ENCODE measurements at places on chromosomes 5 and 9. TPM values are rescaled to one million over a fixed set of nuclear protein-coding genes. Genes with fewer than 3 reads are reported as not detected.

DNA sequence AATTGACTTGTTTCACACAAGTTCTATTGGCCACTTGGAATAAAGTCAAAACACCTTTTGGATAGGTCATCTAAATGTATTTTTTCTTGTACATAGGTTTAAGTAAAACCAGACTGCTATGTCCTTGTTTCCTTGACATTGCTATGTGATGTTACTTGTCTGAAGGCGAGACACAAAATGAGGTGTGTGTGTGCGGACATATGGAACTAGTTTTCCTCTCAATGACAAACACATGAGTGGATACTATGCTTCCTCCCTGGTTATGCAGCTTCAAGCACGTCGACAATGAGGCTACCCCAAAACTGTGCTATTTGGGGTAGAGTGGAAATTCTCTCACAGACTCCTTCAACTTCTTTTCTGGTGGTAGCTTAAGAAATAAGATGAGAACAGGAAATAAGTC lies 276.8 kb downstream of the GAS1 start:
- DNase-seq, result no peak

Gene IFNA21
- polyA plus RNA-seq, result not detected

GRCh38 chr9:82829818-82830217 lies 233.1 kb downstream of the RASEF start:
- DNase-seq, result no peak

DNA sequence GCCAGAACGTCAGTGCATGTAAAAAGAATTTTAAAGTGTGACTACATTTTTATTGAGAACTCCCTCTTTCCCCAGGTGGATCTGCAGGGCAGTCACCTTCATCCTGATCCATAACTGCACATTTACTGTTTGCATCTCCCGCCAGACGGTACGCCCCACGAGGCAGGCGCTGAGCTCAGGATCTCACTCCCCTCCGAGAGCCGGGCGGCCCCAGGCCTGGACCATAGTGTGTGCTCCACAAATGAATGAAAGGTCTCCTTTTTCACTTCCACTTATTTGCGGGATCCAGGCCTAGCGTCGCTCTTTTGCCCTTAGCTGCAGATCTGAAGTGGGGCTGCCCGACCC lies 378 bp downstream of the DROSHA start:
- DNase-seq, result peak; percentile 26

DNA sequence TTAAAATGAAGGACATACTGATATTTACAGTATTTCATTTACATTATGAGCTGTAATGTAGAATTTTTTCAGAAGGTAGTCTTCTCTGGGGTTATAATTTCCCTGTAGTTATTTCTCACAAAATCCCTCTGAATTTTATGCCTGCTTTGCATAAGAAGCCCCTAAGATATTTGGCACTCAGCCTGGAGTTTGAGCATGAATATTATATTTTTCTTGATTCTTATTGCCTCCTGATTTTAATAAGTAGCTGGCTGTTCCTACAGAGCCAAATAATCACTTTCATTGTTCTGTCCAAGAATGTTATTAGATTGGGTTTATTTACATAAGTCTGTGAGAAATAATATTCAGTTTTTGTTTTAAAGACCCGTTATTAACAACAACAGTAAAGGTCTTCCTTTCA lies 195.0 kb downstream of the FER start:
- no peak for DNase-seq

Gene PRKAA1
- 29.3 TPM for polyA plus RNA-seq

Gene ADAMTS13
- polyA plus RNA-seq, result 11.2 TPM

Gene ASPN
- 0.24 TPM for polyA plus RNA-seq

Gene STK32A
- 1.1 TPM for polyA plus RNA-seq

DNA sequence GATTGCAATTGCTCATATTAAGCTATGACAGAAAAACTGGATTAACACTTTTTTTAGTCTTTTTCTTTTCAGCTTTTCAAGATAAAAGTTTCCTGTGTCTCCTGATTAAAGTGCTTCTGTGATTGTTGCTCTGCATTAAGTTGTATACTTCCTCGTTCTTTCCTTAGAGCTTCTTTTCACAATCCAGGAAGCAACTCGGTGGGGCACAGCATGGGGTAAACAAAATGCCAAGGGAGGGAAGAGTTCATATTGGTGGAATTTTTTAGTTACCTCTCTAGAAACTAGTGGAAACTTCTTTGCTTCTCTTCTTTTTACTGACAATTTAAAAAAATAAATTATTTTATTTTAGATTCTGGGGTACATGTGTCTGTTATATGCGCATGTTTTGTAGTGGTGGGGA lies 37.8 kb upstream of the ARRDC3 start:
- DNase-seq, result no peak

GRCh38 chr9:116064970-116065369 lies 88.6 kb upstream of the PAPPA start:
- DNase-seq, result no peak

DNA sequence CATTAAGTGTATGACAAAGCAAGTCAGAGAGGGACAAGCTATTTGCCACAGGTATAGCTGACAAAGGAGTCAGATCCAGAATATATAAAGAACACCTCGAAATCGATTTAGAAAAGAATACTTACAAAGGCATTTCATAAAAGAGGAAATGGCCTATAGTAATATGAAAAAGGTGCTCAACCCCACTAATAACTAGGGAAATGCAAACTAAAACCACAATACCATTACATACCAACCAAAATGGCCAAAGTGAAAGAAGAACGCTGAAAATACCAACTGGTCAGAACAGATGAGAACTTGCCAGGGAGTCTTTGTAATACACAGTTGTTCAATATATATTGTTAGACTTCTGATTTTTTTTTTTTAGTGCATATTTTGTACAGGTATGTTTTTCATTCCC lies 152.9 kb downstream of the CDC42SE2 start:
- no peak for DNase-seq

DNA sequence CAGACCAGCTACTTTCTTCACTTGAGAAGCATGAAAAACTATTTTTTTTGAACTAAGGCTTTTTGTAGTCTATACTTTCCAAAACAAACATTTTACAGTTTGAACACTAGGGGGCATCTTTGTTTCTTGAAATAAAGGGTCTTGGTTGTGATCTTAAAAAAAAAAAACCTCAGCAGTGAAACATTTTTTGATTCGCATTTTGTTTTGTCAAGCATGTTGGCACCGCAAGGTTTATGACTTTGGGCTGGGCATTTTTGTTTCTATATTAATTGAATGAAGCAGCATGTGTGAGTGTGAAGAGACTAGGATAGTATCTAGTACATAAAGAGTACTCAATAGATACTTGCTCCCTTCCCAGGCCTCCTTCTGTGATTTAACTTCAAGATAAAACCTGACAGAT lies 31.6 kb upstream of the ACOT12 start:
- DNase-seq, result peak; percentile 64

DNA sequence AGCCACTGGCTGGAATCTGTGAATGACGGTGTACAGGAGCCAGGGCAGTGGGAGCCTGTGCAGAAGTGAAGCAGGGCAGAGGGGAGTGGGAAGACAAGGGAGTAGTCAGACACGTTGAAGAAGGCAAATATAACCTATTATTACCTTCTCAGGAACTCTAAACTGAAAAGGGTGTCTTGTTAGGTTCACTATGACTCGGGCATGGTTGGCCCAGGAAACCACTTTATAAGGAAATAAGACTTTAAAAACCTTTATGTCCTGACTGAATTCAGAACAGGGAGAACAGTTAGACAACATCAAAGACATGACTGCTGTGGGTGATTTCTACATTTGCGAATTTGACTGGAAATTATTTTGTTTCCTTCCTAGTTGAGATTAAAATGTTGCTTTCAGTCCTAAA lies 107.5 kb downstream of the ACER2 start:
- no peak for DNase-seq

DNA sequence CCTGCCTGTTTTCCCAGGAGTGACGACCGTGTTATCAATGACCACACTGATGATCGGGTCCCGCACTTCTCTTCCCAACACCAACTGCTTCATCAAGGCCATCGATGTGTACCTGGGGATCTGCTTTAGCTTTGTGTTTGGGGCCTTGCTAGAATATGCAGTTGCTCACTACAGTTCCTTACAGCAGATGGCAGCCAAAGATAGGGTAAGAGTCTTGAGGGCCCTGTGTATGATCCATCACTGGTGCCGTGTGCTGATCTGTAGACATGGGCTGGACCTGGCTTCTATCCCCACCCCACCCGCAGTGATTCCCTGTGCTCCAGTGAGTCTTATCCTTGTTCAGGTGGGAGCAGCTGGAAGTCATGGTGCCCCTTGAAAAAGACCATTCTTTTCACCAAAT lies 26.0 kb downstream of the GABRP start:
- DNase-seq, result peak; percentile 27

GRCh38 chr5:155915601-155916000 lies 411.4 kb upstream of the SGCD start:
- DNase-seq, result no peak

DNA sequence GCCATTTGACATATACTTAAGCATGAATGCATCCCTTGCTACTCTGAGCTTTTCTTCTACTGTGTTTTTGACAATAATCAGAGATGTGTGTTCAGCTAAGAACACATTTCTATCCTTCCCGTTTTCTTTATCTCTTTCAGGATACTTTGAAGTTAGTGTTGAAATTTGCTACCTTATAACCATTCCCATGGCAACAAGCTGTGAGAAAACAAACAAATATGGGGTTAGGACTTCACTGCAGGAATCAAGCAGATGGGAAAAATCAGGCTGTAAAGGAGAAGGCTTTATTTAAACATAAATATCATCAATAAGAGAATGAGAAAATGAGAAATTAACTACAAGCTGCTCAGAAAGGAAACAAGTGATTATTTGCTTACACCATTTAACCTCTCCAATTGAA lies 35.2 kb downstream of the ZCCHC9 start:
- DNase-seq, result no peak

Gene TAF11L2
- polyA plus RNA-seq, result not detected

DNA sequence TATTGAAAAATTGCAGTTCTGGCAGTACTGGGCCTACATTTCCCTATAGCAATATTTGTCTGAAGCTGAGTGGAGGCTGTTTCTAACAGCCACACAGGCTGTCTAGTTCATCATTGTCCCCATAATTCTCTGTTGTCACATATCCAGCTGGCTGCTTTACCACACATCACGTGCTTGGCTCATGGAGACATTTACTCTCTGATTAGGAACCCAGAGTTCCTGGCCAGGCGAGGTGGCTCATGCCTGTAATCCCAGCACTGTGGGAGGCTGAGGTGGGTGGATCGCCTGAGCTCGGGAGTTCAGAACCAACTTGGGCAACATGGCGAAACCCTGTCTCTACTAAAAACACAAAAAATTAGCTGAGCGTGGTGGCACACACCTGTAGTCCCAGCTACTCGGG lies 81.4 kb downstream of the PGM5 start:
- no peak for DNase-seq

GRCh38 chr5:62286834-62287233 lies 19.2 kb upstream of the KIF2A start:
- no peak for DNase-seq

- no peak for DNase-seq
Observed at GRCh38 chr5:170155771-170156170, 50.1 kb downstream of the FOXI1 start.

DNA sequence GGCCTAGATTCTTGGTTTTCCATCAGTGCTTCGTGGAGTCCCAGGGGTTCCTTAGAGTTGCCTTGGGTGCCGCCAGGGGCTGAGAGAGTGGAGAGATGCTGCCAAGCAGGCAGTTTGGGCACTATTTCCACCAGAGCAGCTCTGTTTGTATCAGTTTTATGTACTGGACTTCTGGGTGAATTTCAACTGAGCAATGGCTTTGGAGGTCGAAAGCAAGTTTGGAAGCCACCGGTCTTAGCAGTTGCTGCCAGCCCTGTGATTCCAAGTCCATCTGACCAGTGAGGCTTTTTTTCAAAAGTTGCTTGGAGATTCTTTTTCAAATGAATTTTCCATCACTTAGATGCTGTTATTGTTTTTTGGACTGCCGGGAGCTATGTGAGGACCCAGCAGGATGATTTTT lies 68.5 kb downstream of the ANGPTL2 start:
- DNase-seq, result no peak

All from cardiac muscle cell (in vitro differentiated cells and primary cell).